ENCODE measurements at places on chromosomes 3 and 15.
A peak's percentile ranks its signal among the peaks of the same experiment; 100 is the strongest.

DNA sequence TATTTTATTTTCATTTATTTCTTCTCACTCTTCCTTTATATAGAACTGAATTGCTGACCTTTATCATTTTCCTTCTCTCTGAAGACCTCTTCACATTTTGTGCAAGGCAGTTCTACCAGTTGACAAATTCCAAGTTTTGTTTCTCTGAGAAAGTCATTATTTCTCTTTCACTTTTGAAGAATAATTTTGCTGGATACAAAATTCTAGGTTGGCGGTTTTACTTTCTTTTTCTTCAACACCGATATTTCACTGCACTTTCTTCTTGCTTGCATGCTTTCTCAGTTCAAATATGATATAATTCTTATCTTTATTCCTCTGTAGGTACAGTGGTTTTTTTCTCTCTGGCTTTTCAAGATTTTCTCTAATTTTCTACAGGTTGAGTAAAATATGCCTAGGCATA is 15.9 kb downstream of the RFX7 start:
- no peak for DNase-seq

GRCh38 chr3:46626039-46626438 is 13.7 kb downstream of the FAM240A start:
- DNase-seq = no peak

DNA sequence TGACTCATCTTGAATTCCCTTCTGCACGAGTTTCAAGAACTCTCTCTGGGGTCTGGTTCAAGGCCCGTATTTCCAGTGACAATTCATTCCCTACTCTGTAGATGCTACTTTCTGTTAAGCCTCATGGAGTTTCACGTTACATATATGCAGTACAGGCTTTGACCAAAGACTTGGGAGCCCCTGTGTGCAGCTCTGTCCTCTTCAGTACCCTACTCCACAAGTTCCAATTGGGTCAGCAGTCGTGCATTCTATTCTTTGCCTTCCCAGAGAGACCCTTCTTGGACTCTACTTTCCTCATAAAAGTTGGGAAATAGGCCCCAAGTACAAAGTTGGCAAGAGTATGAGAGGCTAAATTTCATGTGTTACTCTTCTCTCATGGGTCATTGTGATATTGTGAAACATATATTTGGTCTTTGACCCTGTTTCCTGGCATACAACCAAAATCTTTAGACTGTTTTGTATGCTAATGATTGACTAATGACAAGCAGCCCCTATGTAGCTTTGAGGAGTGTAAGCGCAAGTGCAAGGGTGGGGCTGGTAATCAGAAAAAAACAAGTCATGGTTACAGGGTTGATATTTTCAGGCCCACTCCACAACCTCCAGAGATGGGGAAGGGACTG is 15.0 kb upstream of the CCDC50 start:
- DNase-seq = no peak

DNA sequence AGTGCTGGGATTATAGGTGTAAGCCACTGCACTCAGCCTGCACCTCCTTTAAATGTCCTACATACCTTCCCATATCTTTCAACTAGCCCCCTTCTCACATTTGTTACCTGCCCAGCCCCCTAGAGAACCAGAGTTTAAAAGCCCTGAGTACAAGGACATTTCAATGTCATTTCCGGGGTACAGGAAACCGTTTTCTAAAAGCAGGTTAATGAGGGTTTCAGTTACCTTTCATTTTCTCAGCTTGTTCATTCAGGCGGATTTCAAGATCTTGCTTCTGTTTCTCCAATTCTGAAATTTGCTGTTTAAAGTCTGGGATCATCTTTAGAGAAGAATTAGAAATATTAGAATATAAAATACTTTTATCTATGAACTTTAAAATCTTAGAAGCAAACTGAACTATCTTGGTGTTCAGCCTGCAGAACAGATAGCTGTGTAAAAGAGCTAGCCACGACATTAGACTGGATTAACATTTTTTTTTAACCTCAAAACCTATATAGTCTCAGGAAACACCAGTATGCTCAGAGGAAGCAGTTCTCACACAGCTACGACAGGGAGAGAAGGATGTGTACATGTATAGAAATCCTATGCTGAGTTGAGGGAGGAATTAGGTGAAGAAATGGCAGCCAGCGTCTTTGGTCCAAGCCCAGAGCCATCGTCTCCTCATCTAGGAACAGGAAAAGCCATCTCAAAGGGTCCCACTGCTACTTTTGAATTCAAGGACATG is 29.9 kb upstream of the GNB5 start:
- no peak for DNase-seq

- DNase-seq = peak; percentile 73
These were observed 31.4 kb downstream of the MAPK6 start for GRCh38 chr15:52050416-52050815.

GRCh38 chr3:126546549-126547239 is 12.0 kb downstream of the C3orf22 start:
- DNase-seq = no peak

GRCh38 chr15:78909791-78910228 is 35.0 kb downstream of the CTSH start:
- DNase-seq = peak; percentile 31

DNA sequence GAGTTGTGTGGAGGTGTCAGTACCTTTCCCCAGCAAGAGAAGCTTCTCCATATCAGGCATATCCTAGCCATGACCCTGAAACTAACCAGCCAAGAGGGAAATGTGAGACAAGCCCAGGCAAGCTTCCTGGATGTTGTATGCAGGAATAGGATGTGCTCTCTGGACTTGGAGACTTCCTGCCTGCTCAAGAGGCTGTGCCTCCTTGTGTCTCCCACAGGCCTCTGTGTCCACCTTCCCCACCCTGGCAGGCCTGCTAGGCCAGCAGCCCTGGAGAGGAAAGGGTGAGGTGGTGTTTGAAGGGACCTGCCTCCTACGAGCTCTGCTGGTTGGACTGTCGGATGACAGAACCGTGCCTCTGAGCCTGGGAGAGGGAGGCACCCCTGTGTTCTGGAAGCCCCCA is 2.1 kb upstream of the DYNLT2B start:
- DNase-seq = no peak

GRCh38 chr3:16864610-16865313 is 20.0 kb upstream of the PLCL2 start:
- peak; percentile 84 for DNase-seq

DNA sequence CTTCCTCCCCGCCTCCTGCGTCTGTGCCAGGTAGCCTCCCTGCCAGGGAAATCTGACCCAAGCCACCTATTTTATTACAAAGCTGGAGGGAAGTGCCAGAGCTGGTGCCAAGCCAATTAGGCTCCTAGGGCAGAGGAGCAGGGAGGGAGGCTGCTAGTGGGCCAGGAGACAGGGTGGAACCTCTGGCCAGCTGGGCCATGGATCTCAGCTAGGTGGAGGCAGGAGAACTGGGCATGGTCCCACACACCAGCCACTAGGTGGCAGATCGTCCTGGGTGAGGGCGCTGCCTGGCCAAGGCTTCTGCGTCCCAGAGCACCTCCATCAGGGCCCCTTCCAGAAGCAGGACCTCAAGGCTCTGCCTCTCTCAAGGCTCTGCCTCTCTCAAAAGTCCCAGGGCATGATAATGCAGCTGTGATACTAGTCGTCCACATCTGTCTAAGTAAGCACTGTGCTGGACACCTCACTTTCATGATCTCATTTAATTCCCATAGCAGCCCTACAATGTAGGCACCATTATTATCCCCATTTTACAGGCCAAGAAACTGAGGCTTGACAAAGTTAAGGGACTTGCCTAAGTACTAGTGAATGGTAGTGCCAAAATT is 4.5 kb upstream of the RFT1 start:
- DNase-seq = peak; percentile 58
